A549 treated with dexamethasone at 1 μM for 4 hours (cell line): ENCODE measurements at places on chromosomes 16 and 17. TPM values are rescaled to one million over a fixed set of nuclear protein-coding genes. Genes with fewer than 3 reads are reported as not detected.

Gene ACSM2B
- total RNA-seq: not detected in 5 replicates

Gene FAAP100
- total RNA-seq: 16.1 to 26.3 TPM (median 21.7 TPM) in 5 replicates

Gene HSD17B2
- total RNA-seq: 0.08 to 0.14 TPM (median 0.09 TPM) in 3 of 5 replicates, not detected in the others

Gene PIPOX
- 0.07 to 0.29 TPM (median 0.10 TPM) in 5 replicates for total RNA-seq

Gene ERAL1
- total RNA-seq: 69.9 to 83.2 TPM (median 80.3 TPM) in 5 replicates

Gene CALB2
- total RNA-seq: 3.8 to 6.3 TPM (median 5.3 TPM) in 5 replicates

Gene CA4
- 0.18 to 0.30 TPM (median 0.21 TPM) in 3 of 5 replicates, not detected in the others for total RNA-seq

Gene CDR2L
- total RNA-seq: 61.8 to 95.0 TPM (median 90.1 TPM) in 5 replicates

Gene PPL
- 4.2 to 7.5 TPM (median 6.4 TPM) in 5 replicates for total RNA-seq

Gene ELMO3
- 0.59 to 1.7 TPM (median 0.98 TPM) in 5 replicates for total RNA-seq

Gene SCO1
- 48.2 to 58.7 TPM (median 57.1 TPM) in 5 replicates for total RNA-seq
